GM04503 (cell line): ENCODE measurements at places on chromosomes 4 and X.

DNA sequence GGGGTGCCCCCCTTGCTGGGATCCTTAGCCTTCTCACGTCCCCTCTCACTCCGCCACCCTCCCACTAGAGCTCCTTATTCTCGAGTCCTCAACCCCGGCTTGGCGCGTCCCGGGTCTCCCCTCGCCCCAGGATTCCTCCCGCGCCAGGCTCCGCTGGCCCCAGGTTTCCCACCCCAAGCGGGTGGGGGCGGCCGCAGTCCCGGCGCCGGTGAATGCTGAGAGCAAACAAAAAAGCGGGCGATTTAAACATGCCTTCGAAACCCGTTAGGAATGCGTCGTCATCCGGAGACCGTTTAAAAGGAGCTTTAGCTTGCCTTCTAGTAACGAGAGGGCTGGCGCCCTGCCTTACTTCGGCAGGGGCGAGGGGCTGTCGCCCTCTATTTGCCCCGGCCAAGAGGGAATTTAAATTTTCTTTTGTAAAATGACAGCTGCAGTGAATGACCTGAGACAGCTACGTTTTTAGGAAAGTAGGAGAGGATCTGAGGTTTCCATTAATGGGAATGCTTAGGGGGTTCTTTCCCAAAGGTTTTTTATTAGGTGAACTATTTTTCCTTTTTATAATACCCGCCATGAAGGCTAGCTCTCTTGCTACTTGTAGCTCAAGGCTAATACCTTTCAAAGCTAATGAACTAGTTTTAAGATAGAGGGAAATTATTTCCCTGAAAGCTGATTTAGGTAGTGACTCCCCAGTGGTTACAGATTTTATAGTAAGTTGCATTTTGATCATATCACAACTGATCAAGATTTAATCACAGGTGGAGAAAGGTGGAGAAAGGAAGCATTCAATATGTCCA, 3.1 kb downstream of the JADE1 start:
- no peak for DNase-seq

- DNase-seq = no peak
Observed at GRCh38 chr4:182843808-182844325, 73.3 kb downstream of the DCTD start.

DNA sequence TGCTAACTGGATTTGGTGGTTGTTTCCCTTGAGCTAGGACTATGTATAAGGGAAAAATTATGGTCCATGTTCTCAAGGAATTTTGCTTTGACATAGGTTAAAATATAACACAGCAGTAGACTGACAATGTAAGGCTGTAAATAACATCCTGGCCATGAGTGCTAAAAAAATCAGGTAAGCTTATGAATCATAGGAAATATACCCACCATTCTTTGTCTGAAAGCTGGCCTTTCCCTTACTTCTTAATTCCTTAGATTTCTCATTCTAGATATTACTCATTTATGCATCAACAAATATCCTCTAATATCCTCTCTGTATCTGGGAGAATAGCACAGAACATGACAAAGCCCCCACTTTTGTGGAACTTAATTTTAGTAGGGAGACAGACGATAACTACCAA, 6.8 kb upstream of the CHRNA9 start:
- no peak for DNase-seq

DNA sequence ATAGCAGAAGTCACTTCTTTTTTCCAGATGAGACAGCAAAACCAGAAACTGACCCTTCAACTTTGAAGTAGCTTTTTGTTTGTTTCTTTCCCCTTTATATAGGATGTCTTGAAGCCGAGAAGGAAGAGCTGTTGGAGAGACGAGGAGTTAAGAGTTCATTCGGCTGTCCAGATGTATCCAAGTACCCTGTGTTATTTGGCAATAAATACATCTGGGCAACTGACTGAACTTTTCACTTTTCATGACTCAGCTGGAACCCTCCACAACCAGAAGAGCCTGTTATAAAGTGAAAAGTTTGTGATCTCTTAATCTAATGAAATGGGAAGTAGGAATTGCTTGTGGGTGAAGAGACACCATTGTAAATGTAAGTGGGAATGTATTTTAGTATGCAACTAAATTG, 131.2 kb downstream of the HTR2C start:
- no peak for DNase-seq

DNA sequence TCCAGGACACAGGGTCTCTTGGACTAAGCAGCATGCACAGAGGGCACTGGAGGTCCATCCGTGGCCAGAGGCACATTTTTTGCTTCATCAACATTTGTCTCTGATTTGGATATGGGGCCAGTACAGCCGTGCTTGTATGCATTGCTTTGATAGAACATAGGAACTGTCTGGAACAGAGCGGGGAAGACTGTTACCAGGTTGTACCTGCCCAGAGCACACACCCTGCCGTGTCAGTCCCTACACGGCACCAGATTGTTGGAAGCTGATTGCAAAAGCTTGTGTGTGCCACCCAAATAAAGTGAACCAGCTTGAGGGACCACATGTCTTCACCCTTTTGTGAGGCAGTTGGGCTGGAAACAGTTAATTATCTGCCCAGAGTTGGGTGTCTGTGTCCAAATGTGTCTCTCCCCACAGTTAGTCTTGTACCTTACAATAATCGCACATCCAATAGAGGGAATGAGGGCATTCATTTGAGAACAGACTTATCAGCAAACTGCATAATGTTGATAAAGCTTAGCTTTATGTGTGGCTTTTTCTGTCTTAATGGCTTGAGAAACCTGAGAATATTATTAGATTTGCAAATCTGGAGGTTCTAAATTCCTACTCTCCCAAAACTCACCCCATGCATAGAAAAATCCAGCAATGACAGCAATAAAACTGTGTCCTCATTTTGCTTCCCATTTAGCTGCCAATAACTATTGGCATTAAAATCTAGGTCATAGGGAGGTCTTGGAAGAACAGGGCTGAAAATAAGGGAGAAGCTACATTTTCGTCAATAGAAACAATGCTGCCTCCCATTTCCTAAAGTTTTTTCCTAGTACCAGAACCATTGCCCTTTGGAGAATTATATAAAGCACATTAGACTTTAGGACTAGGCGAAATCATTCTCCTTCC, 21.2 kb downstream of the KLF3 start:
- DNase-seq = no peak

GRCh38 chr4:173537613-173538147, 7.7 kb upstream of the HAND2 start:
- DNase-seq = no peak

DNA sequence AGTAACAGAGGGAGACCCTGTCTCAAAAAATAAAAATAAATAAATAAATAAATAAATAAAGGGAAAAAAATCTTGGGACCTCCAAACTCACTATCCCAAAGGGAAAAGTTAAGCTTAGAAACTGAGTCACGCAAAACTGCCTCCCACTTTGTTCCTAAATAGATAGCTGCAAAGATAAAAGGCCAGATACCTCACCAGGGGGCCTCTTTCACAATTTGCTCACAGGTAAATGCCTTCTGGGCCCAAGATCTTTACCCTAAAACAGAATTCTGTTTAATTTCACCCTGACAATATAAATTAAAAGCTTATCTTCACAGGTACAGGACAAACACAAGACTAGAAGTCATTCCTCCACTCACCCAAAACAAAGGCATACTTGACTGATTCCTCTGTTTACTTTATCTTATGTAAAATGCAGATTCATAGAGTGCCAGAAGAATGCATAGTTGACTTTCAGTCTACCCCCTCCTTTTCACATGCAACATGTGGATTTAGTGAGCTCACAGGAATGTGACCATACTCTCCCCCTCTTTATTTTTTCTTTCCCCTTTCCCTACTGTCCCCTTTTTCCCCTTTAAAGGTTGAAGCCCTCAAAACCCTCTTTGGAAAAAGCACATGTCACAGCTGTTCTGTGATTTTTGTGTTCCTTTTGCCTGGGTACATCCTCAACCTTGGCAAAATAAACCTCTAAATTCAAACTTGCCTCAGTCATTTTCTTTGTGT, 23.4 kb downstream of the ELF2 start:
- DNase-seq = no peak

- peak; percentile 28 for DNase-seq
Observed at GRCh38 chr4:129064717-129065116, 28.6 kb downstream of the SCLT1 start.

DNA sequence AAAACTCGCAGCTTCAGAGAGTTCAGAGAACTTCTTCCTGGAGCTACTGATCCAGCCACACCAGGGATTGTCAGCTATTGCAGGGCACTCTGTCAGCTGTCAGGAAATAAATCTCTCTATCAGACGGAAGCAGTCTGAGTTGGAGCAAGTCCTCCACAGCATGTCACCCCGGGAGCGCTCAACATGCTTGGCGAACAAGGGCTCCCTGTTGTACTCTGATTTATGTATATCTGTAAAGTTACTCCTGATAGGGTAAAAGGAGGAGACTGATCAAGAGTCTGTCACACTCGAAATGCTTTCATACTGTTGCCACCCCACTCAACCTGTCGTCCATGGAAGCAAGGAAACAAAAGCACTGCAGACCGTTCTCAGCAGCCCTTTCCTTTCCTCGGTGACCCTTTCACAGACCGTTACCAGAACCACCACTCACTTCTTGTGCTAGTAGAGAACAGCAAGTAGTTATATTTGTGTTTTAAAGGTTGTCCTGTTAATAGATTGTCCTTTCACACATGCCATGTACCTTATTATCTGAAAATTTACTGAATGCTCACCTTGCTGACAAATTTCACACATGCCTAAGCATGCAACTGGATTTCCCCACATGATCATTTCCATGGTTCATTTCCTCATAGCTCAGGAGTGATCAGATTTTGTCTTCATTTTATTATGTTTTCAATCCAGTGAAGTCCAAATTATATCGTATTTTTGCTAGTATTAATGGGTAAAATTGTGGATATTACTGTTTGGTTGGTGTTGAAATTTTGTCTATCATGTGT, 2108.9 kb upstream of the TENM3 start:
- DNase-seq = no peak

DNA sequence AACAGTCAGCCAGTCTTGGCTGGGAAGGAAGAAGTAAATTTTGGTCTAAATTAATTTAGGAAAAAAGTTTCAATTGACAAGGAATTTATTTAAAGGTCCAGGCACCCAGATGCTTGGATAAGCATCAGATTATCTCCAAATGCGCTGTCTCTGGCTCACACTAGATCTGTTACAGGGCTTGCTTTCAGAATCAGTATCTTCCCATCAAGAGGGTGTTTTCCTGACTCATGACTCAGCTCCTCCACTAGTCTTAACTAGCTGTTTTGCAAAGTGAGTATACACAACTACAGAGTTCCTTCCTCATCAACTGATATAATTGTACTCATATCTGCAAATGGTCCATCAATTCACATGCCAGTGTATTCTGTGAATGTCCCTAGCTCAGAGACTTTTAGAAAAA, 482.1 kb upstream of the CPEB2 start:
- no peak for DNase-seq

DNA sequence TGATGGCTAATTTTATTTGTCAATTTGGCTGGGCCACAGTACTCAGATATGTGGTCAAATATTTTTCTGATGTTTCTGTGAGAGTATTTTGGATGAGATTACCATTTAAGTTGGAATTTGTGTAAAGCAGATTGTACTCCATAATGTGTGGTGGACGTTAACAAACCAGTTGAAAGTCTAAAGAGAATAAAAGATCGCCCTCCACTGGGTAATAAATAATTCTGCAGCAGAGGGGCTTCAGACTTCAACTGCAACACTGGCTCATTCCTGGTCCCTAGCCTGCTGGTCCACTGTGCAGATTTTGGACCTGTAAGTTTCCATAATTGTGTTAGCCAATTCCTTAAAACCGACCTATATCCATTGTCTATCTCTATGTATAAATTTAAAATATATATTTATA, 540.3 kb downstream of the PCDH18 start:
- no peak for DNase-seq

GRCh38 chr4:139221687-139222086, 44.7 kb upstream of the ELF2 start:
- no peak for DNase-seq

DNA sequence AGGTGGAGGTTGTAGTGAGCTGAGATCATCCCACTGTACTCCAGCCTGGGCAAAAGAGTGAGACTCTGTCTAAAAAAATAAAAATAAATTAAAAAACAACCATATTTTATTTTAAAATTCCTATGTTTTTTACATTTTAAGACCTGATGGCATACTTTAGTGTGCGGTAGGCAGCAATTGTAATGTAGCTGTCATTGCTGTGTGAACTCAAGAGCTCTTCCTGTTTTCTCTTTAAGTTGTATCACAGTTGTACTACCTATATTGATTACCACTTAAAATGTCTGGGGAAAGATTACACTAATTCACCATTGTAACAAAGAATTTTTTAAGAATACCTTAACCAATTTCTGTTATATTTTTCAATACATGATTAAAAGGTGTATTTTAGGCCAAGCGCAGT, 27.3 kb downstream of the ABCE1 start:
- no peak for DNase-seq

DNA sequence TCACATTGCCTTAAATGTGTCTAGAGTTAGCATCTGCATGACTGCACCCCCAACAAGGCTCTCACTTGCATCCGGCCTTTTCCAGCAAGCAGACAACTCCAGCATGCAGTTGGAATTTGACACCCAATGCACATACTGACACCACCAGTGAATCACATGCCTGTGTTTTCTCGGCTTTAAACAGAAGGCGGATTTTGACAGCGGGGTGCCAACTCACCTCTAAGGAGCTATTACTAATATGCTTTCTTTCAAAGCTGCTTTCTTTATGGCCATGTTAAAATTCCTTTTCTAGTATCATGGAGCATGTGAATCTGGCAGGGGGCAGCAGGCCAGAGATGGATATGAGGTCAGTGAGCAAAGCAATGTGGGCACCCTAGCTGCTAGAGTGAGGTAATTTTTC, 78.0 kb upstream of the CLNK start:
- no peak for DNase-seq

- no peak for DNase-seq
Observed at GRCh38 chr4:91636083-91636482, 667.7 kb upstream of the GRID2 start.

DNA sequence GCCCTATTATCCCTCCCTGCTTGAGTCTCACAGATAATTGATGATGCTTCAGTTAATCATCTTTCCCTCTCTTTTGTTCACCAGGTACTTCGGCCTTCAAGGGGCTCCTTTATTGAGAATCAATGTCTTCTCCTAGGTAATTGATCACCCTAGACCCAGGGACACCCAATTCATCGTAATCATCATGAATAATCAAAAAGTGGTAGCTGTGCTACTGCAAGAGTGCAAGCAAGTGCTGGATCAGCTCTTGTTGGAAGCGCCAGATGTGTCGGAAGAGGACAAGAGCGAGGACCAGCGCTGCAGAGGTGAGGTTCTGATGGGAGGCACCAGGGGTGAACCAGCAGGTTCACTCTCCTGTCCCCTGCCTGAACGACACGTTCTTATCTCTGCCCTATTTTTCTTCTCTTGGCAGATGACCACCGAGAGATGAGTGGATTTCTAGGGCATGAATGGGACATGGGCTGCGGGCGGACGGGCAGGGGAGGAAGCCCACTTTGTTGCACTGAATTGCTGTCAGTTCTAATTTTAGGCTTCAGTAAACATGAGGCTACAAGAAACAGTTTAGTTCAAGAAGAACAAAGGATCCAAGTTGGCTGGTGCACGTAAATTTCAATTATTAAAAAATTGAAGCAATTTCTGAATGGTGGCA, 80.5 kb downstream of the ALPK1 start:
- no peak for DNase-seq

- peak; percentile 39 for DNase-seq
Observed at GRCh38 chrX:44071847-44072551, 98.8 kb upstream of the NDP start.
